ENCODE measurements at places on chromosomes 6 and 20.

- DNase-seq: no peak
Observed at GRCh38 chr20:13291157-13291556, 70.1 kb downstream of the ISM1 start.

DNA sequence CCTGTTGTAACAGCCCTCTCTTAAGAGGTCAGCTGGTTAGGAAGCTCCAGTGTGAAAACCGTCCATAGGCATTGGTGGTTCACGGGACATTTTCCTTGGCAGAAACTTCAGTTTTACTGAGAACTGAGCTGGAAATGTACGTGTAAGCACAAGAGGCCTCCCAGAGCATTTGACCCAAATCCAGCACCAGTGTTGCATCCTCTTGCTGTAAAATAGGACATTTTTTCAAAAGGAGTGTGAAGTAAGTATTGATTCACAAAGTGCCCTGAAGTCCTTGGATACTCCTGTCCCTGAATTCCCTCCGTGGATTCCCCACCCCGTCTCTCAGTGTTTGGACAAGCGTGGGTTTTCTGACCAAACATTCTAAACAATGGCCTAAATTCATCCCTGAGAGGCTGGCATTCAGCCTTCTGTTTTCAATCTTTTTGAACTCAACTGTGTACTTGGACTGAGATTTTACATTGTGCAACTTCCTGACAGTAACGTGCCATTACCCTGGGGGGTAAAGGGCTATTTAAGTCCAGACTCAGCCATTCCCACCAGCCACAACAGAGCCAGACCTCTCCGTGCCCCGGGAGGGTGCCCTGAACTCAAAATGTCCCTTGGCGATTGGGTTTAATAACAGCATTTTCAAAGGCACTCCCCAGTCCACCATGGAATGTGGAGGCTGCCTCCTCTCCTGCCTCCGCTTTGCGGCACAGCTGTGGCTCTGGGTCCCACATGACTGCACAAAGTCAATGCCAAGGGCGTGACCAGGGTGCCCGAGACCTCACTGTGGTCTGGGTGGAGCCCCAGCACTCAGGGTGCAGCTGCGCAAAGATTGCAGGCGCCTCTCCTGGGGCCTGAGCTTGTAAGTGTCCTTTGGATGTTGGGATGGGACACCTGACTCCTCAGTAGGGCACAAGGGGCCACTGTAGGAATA lies 92.7 kb upstream of the AFDN start:
- no peak for DNase-seq

- no peak for DNase-seq
Observed at GRCh38 chr6:84466511-84466910, 239.1 kb upstream of the CEP162 start.

DNA sequence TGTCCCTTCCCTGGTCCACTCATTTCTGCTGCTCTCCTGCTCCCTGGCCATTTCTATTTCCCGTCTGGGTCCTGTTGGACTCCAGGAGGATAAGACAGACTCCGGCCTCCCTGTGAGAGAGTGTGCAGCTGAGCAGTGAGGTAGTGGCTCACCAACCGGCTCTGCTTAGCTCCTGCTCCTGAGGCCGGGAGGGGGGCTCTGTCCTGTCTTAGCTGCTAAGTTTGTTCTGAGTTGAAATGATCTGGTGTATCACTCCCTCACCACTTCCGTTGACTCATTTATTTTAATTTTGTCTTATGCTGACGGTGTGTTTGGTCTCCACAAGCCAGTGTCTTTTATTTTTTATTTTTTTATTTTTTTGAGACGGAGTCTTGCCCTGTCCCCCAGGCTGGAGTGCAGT lies 148.5 kb upstream of the PDE10A start:
- DNase-seq: no peak

GRCh38 chr20:38078084-38078483 lies 44.5 kb downstream of the RPRD1B start:
- no peak for DNase-seq

DNA sequence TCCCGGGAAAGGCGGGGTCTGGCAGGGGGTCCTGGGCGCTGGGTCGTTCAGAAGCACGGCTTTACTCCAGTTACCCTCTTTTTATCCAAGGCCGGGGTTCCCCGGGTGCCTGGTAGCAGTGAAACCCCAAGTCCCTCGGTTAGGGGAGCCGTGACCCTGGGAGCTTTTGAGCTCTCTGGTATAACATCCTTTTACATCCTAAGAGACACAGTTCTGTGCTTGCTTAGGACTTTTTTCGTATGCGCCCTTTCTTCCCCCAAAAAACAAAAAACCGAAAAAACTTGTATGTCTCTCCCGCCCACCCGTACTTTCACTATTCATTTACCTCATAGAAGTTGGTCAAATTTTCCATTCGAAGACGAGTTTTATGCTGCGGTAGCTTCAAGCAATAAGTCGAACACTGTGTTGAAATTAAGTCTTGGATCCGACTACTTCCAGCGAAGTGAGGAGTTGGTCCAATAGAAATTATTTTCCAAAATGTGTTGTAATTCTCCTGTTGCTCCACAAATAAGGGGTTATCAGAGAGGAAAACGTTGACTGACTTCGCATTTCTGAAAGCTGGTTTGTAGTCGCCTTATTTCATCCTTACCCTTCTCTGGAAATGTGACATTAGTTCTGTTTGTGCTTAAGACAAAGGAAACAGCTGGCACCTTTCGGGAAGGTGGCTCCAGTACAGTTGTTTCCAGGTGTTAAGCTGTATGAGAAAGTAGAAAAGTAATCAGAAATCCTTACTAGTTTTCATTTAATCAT lies 816 bp upstream of the MAN1A1 start:
- peak; percentile 58 for DNase-seq

Measured in activated CD4-positive, alpha-beta T cell treated with anti-CD3 and anti-CD28 coated beads for 48 hours (primary cell).